ENCODE measurements at places on chromosomes 13 and 19. TPM values are rescaled to one million over a fixed set of nuclear protein-coding genes. Genes with fewer than 3 reads are reported as not detected.

DNA sequence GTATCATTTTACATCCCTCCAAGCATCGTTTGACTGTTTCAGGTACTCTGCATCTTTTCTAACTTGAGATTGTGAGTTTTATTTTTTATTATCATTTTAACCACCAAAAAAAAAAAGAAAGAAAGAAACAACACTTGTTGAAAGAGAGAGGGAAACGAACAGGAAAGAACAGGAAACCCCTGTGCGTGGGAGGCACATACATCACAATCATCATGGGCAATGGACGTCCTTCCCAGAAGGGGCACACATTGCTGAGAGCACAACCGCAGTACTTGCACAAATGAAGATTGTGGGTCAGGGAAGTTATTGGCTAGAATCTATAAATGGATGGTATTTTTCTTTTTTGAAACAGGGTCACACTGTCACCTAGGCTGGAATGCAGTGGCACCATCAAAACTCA is 1.7 kb downstream of the CLC start:
- no peak for DNase-seq

GRCh38 chr13:92609376-92609775 is 617.2 kb upstream of the GPC6 start:
- DNase-seq = no peak

DNA sequence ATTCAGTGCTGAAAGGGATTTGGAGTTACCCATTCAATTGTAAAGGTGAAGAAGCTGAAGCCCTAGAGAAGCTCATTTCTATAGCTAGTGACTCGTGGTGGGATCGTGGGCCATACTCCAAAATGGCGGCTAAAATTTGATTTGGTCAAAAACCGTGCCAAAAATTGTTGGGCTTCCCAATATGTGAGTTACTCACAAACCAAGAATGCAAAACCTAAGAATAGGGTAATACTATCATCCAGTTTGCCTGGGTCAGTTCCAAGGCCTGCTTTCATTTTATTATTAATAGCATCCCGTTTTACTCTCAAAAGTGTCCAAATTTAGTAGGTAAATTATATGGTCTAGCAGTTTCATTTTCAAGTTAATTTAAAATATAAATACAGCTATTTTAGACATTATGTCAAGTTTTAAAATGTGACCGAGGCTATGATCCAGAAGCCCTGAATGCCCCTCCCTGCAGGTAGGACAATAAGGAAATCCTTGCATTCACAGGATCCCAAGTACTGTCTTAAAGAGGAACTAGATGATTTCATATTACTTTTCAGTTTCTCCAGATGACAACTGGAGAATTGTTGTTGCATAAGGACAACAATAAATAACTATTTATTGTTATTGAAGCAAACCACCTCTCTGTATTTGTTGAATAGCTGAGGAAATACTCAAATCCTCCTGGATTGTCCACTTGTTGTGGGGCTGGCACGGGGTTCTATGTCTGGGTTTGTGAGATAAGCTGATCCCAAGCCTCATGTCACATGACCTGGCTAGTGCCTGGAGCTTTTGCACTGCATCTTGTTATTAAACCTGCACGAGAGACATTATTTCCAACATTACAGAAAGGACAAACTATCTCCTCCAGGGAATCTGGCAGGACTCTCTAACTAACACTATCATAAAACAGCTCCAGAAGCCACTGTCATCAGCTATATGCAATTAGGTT is 11.6 kb upstream of the RAP2A start:
- DNase-seq = peak; percentile 32

GRCh38 chr19:2376784-2377519 is 16.9 kb downstream of the TMPRSS9 start:
- no peak for DNase-seq

DNA sequence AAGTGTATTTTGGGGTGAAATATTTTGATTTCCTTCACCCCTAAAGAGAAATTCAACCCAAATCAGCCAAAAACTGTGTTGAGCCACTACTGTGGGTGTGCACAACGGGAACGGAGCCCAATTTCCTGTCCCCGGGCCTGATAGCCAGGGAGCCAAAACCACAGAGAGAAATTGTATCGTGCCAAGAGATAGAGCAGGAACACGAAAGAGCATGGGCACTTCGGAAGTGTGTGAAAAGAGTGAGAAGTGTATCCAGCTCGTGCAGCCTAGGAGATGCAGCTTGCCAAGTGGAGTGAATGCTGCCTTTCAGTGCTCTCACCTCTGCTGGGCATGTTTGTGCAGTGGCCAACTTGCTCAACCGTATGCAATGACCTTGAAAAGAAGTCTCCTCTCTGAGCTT is 19.4 kb upstream of the PLEKHF1 start:
- DNase-seq = peak; percentile 76

GRCh38 chr13:69948016-69948415 is 159.6 kb upstream of the ATXN8OS start:
- no peak for DNase-seq

Gene MEIS3
- total RNA-seq = 5.9 TPM

Gene OR7C1
- total RNA-seq = not detected
